ENCODE measurements at places on chromosomes 11 and 22.

- DNase-seq = no peak
Observed at GRCh38 chr11:121534131-121535093, 81.6 kb upstream of the SORL1-AS1 start.

DNA sequence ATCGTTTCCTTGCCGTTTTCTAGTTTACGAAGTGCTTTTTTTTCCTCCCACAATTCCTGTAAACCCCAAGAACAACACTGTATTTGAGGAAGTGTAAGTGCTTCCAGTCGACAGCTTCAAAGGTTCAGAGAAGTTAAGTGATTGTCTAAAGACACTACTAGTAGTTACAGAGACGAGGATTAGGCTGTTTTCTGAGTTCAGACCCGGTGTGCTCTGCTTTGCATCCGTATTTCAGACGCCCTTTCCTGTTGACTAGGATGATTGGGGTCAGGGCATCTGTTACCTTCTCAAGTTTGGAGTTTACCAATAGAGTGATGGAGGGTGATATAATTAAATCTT lies 430 bp downstream of the CLP1 start:
- DNase-seq = no peak

DNA sequence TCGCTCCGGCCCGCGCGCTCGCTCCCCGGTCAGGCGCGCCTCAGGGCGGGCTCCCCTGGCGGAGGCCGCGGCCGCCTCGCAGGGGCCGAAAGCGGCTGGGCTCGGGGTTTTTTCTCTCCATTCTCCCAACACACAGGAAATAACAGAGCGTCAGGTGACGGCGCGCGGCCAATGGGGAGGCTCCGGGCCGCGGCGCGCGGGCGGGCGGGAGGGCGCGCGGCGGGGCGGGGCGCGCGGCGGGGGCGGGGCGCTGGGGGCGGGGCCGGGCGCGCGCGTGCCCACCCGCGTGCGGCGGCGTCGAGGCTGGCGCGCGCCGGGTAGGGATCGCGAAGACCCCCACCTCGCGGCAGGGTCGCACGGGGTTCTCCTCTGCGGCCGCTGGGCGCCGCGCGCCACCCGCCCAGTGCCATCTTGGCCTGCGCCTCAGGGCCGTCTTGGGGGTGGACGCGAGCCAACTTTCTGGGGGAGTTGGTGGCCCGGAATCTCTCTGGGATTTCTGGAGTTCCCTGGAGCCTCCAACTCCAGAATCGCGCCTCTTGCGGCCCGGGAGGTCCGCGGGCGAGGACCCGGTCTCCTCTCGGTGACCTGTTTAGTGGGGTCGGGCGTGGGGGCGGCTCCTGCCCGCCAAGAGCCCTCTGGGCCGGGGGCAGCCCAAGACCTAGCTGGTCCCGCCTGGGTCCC lies at the start of gene TCF20:
TCF20 (minus strand) TSS at position 144 of the 681 bp plus-strand sequence. CDS start 55,348 bp downstream, outside the sequence.
- peak; percentile 55 for DNase-seq

DNA sequence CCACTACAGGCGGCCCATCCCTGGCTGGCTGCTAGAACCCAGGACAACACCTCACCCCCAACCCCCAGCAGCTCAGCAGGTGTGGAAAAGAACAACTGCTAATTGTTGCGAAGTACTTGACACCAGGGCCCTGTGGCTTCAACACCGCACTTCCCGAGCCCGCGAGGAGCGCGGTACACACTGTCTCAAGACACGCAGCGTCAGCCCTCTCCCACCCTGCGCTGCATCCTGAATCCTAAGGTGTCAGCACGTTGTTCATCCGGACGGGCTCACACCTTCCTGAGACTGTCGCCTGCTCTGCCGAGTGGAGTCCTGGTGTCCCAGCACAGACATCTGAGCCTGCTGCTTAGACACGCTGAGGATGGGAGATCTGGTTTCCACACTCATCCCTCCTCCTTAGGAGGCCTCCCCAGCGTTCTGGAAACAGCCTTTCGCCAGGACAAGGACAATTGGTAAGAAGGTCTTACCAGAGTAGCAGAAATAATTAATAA lies 1336.2 kb downstream of the BRD1 start:
- no peak for DNase-seq

- no peak for DNase-seq
Observed at GRCh38 chr11:110095554-110095953, 2.4 kb downstream of the ZC3H12C start.

DNA sequence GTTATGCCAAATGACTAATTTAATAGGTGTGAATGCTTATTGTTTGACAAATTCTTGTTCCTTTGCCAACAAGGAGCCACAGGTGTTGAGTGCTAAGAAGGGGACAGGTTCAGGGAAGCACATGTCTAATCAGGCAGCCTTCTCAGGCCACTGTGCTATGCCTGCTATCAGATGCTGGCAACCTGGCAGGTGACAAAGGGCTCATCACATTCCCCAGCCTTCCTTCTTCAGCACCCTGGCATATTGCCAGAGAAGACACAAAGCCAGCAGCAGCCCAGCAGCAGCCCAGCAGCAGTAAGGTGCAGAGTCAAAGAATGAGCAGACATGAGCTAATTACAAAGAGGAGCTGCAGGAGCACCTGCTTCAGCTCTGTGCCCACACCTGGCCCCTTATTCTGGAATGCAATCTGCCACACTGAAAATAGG lies 68.2 kb downstream of the GUCY1A2 start:
- no peak for DNase-seq

GRCh38 chr22:37381489-37381888 lies 45.8 kb downstream of the ELFN2 start:
- DNase-seq = no peak

- DNase-seq = no peak
Observed at GRCh38 chr22:45154383-45154782, 9.3 kb upstream of the NUP50 start.

DNA sequence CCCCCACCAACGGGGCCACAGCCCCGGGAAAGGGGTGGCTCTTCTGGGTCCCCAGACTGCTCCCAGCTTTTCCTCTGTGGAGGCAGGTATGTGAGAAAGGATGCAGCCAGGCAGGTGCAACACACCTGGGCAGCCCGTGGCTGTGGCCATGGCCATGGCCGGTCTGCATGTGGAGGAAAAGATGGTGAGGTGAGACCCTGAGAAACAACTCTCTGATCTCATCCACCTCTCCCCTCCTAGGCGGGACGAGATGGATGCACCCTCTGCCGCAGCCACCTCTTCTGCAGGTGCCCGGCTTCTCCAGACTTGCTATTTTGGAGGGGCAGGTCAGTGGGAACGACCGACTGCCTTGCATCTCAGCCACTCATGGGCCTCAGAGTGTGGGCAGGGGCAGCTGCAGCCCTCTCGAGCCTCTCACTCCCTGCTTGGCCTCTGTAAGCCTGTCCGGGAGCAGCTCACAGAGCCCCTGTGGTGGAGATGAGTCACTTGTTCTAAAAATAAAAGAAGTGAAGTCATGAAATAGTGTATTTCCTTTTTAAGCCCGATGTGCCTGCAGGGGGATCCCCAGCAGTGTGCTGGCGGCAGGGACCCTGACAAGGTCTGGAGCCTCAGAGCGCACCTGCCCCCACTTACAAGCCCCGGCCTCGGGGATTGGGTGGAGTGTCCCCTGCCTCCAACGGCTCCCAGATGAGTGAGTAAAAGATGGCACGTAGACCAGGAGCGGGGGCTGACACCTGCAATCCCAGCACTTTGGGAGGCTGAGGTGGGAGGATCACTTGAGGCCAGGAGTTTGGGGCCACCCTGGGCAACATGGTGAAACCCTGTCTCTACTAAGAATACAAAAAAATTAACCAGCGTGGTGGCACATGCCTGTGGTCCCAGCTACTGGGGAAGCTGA lies 10.7 kb downstream of the SMIM38 start:
- DNase-seq = peak; percentile 20

- DNase-seq = no peak
Observed at GRCh38 chr22:29867851-29868250, 15.1 kb upstream of the MTMR3 start.

GRCh38 chr11:119615003-119615881 lies 113.8 kb downstream of the NECTIN1 start:
- DNase-seq = no peak

GRCh38 chr11:11182261-11182660 lies 170.8 kb downstream of the CSNK2A3 start:
- no peak for DNase-seq

GRCh38 chr11:132186699-132187098 lies 816.3 kb downstream of the NTM start:
- no peak for DNase-seq

DNA sequence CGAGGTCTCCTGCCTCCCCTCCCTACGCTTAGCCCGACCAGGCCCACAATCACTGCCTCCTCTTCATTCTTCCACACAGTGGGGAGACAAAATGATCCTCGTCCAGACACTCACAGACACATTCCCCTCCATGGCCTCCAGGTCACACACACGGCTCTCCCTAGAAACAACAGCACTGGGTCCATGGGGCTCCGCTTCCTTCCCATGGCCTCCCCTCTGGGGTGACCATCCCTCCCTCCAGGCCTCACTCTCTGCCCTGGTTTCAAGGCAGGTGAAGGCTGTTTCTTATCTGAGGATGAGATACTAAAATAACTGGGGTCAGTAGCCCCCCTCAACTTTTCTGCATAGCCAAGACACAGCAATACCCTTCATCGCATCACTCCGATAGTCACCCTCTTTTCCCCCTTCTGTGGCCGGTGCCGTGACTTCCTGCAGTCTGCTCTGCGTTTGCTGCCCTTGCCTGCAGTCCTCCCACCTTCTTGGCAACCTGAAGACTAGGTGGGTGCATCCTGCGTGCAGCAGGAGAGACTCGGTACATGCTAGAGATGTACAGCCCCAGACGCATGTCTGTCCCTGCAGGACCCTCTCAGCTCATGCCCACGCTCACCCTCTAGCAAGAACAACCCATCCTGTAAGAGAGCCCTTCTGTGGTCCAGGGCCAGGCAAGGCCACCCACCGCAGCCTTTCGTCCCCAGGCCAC lies 55.8 kb downstream of the CD6 start:
- DNase-seq = no peak

- DNase-seq = no peak
Observed at GRCh38 chr11:47071341-47071740, 105.3 kb downstream of the ARFGAP2 start.

DNA sequence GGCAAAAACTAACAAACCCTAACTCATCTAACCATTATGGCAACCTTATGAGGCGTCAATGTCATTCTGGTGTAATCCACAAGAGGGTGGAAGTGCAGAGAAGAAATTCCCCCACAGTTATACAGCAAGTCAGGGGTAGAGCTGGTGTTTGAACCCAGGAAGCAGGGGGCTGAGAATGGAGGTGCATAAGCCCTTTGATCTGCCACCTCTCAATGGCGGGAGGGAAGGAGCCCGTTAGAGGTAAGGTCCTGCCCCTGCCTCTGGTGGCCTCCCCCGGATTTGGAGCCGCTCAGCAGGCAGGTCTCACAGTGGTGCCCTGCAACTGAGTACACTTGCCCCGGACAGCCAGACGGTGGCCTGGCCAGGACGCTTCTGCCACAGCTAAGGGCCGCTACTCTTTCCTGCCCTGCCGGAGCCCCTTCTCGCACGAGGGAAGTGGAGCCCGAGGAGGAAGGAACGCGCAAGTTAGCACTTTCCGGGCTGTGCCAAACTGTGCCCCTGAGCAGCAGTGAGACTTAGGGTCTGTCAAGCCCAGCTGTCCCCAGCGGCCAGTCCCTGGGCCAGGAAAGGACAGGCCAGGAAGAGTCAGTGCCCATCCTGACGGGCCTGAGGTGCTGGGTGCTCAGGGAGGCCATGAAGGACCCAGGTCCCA lies 1.1 kb downstream of the FXYD2 start:
- DNase-seq = no peak

- DNase-seq = no peak
Observed at GRCh38 chr22:34080433-34080832, 160.2 kb upstream of the LARGE1 start.

GRCh38 chr11:13947379-13947778 lies 15.1 kb upstream of the SPON1 start:
- no peak for DNase-seq

DNA sequence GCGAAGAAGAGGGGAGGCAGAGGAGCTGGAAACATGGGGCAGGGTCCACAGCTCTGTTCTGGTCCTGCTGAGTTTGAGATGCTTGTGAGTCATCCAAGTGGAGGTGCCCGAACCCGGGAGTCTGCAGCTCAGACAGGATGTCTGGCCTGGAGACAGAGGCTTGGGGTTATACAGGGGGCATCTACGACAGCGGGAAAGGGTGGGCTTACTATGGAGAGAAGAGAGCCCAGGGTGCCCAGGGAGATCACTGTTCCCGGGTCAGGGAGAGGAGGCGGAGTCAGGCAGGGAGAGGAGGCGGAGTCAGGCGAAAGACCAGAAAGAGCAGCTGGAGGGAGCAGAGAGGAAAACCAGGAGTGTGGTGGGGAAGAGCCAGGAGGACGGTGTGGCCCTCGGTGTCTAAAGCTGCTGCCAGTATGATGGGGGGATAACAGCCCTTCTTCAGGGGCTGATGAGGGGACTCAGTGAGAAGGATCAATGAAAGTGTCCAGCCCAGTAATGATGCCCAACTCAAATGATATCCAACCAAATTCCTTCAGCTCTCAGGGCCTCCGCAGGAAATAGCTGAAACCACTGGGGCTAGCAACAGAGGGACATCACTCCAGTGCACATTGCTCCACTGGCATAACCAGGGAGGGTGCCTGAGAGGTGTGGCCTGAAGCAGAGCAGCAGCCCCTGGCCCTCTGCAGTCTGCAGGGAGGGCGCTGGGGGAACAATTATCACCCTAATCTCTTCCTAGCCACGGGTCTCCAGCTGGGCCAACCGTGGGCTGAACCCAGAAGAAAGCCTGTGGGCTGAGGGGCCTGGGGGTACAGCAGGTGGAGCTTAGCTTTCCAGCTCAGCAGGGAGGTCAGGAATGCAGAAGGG lies 2.6 kb upstream of the LTBP3 start:
- no peak for DNase-seq

DNA sequence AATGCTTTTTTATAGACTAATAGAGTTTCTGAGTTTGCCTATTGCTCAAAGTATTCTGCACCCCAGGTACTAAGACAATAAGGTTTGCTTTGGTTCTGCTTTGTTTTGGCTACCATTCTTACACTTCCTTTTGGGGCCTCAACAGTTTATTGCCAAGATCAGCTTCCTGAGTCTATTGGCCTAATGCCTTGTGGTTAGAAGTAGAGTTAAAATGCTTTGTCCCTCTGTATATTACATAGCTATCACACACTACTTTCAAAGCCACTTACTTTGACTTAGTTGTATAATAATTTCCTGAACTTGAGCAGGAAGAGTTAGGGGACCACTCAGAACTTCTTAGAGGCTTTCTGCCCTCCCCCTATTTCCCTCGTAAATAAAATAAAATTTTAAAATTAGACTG lies 96.5 kb downstream of the DLG2 start:
- no peak for DNase-seq

DNA sequence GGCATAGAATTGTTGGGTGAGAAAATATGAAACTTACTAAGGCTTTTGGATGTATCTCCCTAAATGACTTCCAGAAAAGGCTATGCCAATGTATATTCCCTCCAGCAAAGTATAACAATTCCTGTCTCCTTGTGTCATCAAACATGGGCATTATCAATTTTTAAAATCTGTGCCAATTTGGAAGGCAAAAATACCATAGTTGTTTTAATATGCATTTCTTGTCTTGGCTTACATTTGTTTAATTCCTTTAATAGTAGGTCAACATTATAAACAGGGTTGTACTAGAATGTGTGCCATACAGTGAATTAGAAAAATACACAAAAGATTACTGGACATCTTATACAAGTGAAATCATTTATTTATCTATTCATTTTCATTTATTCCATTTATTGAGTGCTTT lies 41.6 kb downstream of the DCUN1D5 start:
- DNase-seq = no peak

- peak; percentile 62 for DNase-seq
Observed at GRCh38 chr22:31347251-31348008, 1.3 kb upstream of the PATZ1 start.

Measured in stimulated activated CD4-positive, alpha-beta T cell treated with anti-CD3 and anti-CD28 coated beads, Interleukin-1b, Interleukin-23, amount 100 ng/mL, for 24 hours (primary cell).